ENCODE measurements at places on chromosomes 3 and 15. TPM values are rescaled to one million over a fixed set of nuclear protein-coding genes. Genes with fewer than 3 reads are reported as not detected.

Gene COL7A1
- total RNA-seq: 75.3 TPM

Gene TMEM207
- total RNA-seq: not detected

Gene SOX14
- not detected for total RNA-seq

Gene STXBP5L
- 12.8 TPM for total RNA-seq

Gene DHX36
- total RNA-seq: 138 TPM

Gene PPP2R3A
- total RNA-seq: 38.1 TPM

Gene GABRG3
- not detected for total RNA-seq

Gene NRROS
- not detected for total RNA-seq

Gene PYGO1
- total RNA-seq: 11.9 TPM

Gene ILDR1
- total RNA-seq: not detected

Gene NOP10
- total RNA-seq: 118 TPM

All from stomach (tissue), 19 donors.